ENCODE measurements at places on chromosomes 5 and 9.
A peak's percentile ranks its signal among the peaks of the same experiment; 100 is the strongest.

- no peak for DNase-seq
Observed at GRCh38 chr5:119370486-119370885, 14.7 kb downstream of the TNFAIP8 start.

GRCh38 chr9:78562021-78562420 lies 265.1 kb downstream of the PSAT1 start:
- DNase-seq: no peak

- DNase-seq: no peak
Observed at GRCh38 chr5:145953202-145953601, 16.8 kb downstream of the SH3RF2 start.

DNA sequence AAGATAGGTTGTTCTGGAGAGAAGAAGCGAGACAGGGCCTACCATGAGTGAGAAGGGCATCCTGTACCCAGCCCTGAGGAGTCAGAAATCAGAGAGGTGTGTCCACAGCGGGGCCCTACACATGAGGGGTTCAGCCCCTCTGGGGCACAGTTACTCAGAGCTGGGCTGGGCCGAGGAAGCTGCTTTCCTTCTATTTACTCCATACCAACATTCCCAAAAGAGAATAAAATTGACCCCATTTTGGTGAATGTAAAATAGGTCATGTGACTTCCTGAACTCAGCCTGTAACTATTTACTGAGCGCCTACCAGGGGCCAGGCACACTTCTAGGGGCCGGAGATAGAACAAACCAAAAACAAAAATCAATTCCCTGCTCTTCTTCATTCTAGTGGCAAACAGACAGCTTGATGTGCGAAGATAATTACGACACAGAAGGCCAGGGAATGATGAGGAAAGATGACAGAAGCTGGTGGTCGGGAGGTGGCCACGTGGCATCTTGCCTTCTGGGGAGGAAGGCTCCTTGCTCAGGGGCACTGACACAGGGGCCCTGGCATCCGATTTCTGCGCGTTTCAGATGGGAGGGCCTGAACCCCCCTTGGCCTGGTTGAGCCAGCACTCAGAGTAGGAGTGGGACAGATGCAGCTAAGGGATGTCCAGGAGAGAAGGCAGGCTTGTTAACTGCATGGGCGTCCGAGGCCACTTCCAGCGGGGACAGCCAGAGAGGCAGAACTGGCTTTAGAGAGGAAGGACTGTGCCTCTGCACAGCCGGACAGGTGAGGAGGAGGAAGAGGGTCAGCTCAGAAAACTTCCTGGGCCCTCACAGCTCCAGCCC lies 121.8 kb downstream of the NSG2 start:
- DNase-seq: no peak

DNA sequence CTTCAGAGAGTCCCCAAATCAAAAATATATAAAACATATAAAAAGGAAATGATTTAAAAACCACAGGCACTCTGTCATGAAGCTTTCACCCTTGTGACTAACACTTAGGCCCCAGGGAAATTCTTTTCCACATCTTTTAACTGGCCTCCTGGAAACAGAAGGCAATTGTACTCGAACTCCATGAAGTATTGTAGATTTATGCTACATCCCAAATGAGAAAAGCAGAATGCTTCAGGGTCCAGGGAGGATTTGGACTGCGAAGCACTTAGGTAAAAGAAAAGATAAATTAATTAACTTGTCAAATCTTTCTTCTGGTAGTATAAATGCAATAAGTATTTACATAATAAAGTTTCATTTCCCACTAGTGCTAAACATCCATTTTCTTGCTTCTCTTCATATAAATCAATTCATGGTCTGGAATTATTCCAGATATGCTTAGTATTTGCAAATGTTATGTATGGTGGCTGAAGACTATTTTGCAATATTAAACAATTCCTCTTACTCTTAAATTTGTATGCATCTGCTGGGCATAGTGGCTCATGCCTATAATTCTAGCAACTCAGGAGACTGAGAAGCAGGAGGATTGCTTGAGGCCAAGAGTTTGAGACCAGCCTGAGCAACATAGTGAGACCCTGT lies 64.9 kb upstream of the ELL2 start:
- peak; percentile 61 for DNase-seq

GRCh38 chr5:109486200-109486804 lies 76.5 kb upstream of the PJA2 start:
- no peak for DNase-seq

DNA sequence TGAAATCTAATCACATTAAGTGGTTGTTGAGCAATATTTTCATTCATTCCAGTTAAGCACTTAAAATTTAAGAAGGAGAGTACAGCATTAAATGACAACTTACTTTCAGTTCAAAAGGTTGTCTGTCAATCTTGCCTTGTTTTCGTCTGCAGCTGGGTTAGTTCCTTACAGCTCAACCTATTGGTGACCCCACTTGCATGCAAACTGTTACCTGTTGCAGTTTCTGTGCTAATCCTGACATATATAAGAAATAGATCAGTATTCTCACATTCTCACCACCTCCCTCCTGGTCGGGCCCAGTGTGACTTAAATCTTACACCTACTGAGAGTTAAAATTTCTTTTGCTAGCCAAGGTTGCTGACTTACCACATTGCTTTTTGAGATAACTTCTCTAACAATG lies 191.8 kb upstream of the SMC2 start:
- DNase-seq: no peak

DNA sequence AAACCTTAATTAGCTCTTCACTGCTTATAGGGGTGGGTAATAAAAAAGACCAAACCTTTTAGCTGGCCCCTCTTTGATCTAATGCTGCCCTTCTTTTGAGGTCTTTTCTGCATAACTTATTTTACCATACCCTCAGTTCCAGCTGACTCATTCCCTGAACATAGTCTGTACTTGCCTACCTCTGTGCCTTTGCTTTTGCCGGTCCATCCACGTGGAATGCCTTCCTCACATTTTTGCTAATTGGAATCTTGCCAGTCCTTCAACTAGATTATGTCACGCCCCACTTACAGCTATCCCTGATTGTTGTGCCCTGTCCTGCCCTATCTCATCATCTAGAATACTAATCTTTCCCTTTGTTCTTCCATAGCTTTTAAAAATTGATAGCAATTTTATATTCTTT lies 44.2 kb downstream of the FAF2 start:
- DNase-seq: no peak

DNA sequence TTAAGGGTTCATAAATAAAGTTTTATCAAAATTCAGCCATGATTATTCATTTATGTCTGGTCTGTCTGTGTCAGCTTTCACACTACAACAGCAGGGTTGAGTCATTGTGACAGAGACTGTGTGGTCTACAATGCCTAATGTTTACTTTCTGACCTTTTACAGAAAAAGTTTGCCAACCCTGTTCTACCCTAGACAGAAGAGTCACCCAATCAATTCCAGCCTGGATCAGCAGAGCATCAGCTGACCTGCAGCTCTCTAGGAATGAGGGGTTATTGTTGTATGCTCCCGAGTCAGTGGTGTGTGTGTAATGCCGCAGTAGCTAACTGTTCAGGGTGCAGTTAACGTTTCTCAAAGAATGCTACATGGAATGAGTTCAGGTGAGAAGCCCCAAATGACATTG lies 87.3 kb downstream of the HRH2 start:
- DNase-seq: no peak

GRCh38 chr9:110958847-110959246 lies 79.4 kb downstream of the LPAR1 start:
- DNase-seq: no peak

- DNase-seq: no peak
Observed at GRCh38 chr5:42494414-42494813, 71.2 kb downstream of the GHR start.

GRCh38 chr5:133818031-133818431 lies 150.4 kb downstream of the C5orf15 start:
- no peak for DNase-seq

- no peak for DNase-seq
Observed at GRCh38 chr5:75053054-75053303, 621 bp upstream of the GCNT4 start.

GRCh38 chr5:73482383-73483136 lies 15.7 kb upstream of the BTF3 start:
- DNase-seq: peak; percentile 24

- DNase-seq: no peak
Observed at GRCh38 chr9:35689542-35690293, at the start of gene TPM2. TPM2 (minus strand) TSS chr9:35689925; CDS start chr9:35689817, 108 bp downstream.

DNA sequence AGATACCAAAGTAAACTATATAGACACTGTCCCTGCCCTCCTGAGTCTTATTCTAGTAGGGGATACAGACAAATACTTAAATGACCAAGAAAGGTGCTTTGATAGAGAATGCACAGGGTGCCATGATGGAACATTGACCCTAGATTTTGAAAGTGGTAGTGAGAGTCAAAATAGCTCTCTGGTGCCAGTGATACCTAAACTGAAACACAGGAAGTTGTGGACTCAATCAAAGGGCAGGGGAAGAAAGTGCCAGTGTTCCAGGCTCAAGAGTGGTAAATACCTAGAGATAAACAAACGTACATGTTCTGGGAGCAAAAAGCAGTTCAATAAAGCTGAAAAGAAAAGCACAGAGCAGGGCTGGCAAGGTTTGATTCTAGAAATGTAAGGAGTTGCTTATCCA lies 267.6 kb downstream of the ISL1 start:
- no peak for DNase-seq

DNA sequence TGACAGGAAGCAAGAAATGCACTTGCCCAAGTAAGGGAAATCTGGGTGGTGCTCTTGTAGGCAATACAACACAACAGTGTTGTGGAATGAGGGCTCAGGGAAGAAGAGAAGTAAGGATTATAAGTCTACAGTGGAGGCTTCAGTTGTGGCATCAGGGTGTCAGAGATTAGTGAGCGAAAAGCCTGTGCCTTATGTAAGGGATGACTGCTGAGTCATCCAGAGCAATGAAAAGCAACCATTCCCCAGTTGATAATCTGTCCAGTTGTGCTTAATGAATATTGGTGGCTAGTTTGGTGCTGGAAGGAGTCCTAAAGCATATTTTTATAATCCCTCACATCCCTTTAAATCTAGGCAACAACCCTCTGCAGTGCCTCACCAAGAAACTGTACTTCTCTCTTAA lies 42.0 kb downstream of the FBXO38 start:
- no peak for DNase-seq

DNA sequence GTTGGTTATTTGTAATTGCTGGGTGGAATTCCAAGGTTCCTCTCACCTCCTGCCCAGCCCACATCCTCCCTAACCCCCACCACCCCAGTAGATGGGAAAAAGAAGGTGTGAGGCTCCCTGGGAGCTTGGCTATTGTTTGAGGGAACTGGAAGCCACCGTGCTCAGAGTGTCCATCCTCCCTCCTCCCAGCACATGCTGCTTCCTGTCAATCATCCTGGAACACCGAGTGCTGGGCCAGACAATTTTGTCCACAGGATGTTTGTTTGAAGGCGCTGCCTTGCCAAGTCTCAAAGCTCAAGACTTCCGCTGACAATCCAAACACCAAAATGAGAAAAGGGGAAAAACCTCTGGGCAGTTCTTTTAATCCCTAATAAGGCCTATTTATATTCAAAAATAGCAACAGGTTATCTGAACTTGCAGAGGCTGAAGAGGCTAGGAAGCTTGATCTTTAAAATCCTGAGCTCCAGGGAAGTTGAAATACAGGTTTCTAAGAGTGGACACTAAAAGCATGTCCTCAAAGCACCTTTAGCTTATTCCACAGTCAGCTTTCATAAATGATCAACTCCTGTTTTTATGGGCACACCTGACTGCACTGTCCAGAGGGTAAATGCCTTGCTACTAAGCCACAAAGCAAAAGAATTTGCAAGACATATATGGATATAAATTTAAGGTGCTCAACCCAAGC lies 286.7 kb downstream of the NFIB start:
- no peak for DNase-seq

- DNase-seq: no peak
Observed at GRCh38 chr5:90096415-90097081, 313.0 kb downstream of the CETN3 start.

DNA sequence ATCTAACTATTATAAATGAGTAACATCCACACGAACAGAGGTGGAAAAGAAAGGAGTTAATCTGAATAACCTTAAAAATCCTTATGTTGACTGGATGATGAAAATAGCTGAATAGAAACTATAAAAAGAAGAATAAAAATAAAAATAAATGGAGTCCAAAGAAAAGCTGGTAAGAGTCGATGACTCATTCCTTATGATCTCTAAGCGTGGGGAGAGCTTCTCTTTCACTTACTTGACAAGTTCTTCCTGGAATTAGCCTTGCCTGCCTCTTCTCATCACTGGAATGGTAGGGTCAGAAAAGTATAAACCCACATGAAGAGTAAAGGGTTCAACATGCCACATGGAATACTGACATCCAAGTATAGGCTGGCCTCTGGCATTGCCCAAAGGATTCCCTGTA lies 477.0 kb upstream of the RGMB start:
- DNase-seq: peak; percentile 16

- DNase-seq: no peak
Observed at GRCh38 chr9:34484678-34485077, 26.1 kb downstream of the DNAI1 start.

DNA sequence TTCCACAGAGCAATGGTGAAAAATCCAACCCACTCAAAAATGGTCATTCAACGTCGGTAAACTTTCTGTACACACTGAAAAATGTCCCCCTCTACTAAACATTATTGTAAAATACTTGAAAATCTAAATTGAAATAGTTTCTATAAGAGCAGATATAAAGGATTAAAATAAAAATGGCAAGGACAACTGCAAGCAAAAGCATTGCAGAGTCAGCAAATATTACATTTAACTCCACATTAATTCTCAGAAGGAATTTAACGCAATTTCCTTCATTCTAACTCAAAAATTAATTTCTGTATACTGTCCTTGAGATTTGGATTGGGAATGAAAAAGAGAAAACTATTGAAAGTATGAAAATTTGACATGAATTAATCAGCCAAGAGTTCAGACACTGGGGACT lies 64.4 kb upstream of the SSBP2 start:
- DNase-seq: no peak

DNA sequence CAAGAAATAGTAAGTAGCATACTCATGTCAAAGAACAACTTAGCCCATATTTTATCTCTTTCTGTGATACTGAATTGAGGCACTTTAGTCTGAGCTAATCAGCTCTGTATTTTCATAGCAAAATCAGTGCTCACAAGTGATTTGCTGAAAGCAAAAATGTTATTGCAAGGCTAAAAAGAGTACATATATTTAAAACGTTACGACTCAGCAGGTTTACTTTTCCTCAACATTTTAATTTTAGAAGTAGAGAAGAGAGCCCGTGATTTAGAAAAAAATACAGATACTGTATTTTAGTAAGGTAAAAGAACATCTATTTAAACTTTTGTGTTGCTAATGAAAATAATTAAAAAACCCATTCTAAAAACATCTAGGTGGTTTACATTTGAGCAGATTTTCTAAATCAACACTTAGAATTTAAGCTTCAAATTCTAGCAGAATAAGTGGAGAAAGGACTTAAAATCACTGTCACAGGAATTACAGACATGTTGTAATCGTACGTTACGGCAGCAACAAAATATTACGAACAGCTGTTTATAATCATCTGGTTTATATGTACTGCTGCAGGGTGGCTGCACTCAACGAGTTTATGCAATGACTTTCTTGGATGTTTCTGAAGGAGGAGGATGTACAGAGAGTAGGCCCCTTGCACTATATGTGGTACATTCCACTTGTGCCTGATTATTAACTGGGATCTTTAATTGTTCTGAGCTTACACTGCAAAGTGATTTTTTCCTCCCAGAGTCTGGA lies 20.1 kb downstream of the SREK1 start:
- DNase-seq: peak; percentile 59

GRCh38 chr5:31981361-31981945 lies 192.7 kb downstream of the GOLPH3 start:
- DNase-seq: no peak

All from AG09309 (cell line).